ENCODE measurements at places on chromosomes 1 and 21.

DNA sequence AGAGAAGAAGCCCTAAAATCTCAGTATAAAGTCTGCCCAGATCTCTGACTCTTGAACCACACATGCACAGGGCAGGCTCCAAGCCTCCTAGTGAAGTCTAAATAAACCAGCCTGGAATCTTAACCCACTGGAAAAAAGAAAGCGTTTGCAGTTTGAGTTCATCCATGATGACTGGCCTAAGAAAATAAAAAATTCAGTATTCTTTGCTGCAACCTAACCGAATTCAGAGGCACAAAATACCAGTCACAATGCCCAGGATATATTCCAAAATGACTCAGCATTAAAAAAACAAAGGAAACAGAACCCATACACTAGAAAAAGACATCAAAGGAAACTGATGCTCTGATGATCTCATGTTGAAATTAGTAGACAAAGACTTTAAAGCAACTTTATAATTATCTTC is 269.2 kb downstream of the SDCCAG8 start:
- peak; percentile 55 for DNase-seq

DNA sequence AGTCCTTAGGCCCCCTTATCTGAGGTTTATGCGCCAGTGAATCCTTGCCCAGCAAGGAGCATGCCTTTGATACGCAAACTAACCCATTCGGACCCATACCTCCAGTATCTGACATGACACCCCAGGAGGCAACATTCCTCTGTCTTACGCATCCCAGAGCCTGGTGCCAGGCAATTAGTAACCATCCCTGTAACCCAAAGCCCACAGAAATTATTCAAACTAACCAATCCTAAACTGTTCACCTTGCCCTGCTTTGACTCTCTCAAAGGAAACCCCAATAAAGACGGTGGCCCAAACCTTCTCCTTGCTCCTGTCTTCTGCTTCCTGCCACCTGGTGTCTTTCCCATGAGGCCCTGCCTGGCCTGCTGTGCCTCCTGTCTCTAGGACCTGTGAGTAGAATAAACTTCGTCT is 36.4 kb downstream of the ZNF496 start:
- peak; percentile 43 for DNase-seq

- DNase-seq, result no peak
Measured at GRCh38 chr1:206895325-206895724, 1.9 kb upstream of the IL24 start.

DNA sequence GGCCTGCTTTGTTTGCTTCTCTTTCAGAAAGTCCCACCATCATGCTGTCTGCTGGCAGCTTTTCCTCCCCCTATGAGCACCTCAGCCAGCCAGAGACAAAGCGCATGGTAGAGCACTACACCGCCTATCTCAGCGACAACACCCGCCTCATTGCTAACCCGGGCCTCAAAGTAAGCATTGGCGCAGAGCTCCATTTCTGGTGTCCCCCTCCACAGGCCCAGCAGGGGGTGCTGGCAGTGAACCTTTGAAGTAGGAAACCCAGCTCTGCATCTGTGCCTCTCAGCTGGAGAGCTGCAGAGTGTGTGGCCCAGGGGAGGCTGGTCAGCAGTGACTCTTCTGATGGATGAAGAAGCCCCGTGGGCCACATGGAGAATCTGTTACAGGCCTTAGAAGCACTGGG is 81.2 kb upstream of the RAVER2 start:
- DNase-seq, result peak; percentile 10

DNA sequence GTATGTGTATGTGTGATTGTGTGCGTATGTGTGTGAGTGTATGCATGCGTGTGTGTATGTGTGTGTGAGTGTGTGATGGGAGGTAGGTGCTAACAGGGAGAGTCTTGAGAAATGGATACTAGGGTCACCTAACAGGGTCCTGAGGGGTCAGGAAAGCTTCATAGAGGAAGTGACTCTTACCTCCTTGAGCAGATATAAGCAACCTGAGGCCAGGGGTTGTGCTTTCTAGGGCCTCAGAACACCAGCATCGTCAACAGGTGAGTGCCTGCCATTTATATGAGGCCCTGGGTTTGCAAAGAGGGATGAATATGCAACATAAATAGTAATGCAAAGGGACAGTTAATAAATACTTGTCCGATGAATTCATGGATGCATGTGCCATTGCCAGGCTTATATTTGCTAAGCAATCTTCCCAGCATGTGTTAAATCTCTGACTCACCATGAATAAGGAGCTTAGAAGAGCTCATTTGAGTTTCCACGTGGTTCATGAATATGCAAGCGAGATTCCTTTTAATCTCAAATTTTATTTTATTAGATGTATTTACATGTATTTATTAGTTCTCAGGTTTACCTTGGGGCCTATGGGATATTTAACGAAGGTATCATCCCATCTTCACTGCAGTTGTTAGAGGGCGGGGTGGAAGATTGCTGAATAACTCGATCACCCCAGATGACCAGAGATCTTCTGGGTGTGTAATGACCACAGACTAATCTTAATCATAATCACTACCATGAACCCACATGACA is 438.3 kb downstream of the CAMTA1 start:
- DNase-seq, result peak; percentile 80

GRCh38 chr1:50279622-50280330 is 143.5 kb downstream of the DMRTA2 start:
- DNase-seq, result no peak

- DNase-seq, result no peak
Measured at GRCh38 chr1:101073836-101074235, 48.3 kb upstream of the DPH5 start.

DNA sequence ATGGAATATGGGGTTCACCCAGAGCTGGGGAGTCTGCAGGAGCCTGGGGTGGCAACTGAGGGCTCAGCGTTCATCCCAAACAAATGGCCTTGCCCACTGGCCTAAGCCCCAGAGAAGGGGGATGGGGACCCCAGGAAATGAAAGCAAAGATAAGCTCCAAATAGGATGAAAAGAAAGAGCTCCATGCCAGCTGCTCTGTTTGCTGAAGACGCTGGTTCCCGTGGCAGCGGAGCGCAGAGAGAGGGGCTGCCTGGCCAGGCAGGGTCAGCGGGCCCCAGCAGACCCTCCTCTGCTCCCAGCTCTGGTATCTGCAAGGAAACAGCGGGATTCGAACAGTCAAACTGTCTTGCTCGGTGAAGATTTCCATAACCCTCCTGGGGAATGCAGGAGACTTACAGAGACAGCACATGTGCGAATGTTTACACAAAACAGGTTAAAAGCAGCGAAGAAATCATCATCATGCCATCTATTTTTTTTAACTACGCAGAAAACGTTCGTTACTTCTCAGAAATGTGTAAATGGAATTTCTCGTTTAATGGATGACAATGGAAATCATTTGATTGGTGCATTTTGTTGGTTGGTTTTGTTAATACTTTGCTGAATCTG is 94.4 kb downstream of the PDE9A start:
- DNase-seq, result no peak

DNA sequence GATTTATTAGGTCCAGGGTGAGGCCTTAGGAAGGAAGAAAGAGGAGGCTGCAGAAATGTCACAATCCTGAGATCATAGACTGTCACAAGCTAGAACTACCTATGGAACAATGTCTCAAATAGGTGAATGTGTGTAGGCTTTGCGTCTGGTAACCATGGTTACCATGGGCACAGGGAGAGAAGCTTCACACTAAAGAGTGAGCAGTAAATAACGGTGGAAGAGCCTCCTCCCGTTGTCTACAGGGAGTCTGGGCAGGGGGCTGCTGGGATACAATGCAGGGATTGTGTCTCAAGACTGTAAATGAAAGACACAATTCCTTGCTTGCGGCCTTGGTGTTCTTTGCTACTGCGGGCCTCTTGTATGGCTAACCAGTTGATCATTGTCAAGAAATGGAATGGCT is 28.2 kb upstream of the KCNJ6 start:
- no peak for DNase-seq

GRCh38 chr1:233246965-233247364 is 48.6 kb downstream of the PCNX2 start:
- no peak for DNase-seq

Measured in GM03348 (cell line).